ENCODE measurements at places on chromosomes 4 and X.

GRCh38 chr4:109890076-109890475, 22.6 kb upstream of the EGF start:
- no peak for DNase-seq

DNA sequence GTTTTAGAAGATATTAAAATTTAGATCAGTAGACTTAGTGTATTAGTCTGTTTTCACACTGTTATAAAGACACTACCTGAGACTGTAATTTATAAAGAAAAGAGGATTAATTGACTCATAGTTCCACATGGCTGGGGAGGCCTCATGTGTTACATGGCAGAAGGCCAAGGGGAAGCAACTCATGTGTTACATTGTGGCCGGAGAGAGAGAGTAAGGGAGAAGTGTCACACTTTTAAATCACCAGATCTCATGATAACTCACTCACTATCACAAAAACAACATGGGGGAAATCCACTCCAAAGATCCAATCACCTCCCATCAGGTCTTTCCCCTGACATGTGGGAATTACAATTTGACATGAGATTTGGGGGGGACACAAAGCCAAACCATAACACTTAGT, 1159.7 kb upstream of the PCDH7 start:
- DNase-seq: no peak

- DNase-seq: no peak
Measured at GRCh38 chrX:56228914-56229313, 3.2 kb upstream of the KLF8 start.

GRCh38 chrX:17768997-17769396, 31.7 kb downstream of the SCML1 start:
- no peak for DNase-seq

DNA sequence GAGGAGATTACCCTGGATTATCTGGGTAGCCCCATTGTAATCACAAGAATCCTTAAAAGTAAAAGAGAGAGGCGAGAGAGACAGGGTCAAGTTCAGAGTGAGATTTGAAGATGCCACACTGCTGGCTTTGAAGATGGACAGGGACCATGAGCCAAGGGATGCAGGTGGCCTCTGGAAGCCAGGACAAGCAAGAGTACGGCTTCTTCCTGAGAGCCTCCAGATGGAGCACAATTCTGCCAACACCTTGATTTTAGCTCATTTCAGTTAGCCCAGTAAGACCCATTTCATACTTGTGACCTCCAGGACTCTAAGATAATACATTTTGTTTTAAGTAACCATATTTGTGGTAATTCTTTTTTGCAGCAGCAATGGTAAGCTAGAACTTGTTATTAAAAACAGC, 120.3 kb downstream of the GPM6A start:
- no peak for DNase-seq

Measured in renal pelvis (tissue), 12 donors.